ENCODE measurements at places on chromosomes 7 and 10.
A peak's percentile ranks its signal among the peaks of the same experiment; 100 is the strongest.

DNA sequence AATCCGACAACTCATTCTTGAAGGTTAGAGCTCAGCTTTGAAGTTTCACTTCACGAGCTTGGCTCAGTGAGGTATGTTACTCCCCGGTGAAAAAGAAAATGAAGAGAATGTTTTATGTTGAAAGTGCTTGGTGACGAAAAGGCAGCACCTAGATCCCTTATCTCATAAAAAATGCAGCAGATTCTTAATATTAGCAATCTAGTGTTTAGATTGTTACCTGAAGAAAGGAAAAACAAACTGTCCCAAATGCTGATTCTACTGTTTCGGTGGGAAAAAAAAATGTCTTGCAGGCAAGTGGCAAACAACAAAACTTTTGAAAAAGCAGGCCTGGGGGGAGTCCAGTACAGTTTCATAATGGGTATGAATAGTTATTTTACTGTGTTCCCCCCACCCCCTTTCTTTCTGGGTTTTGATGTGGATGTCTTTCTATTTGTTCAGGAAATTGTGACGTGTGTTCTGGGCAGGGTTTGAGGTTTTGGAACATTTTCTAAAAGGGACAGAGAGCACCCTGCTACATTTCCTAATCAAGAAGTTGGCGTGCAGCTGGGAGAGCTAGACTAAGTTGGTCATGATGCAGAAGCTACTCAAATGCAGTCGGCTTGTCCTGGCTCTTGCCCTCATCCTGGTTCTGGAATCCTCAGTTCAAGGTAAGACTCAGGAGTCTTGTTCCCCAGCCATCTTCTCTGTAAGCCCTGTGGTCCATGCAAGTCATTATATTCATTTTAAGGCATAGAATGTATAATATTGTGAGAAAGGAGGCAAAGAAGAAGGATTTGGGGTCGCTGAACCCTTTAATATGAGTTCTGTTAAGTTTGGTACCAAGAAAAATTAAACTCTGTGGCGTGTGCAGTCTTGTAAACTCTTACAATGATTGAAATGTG, at the start of gene SRGN:
TSS of gene SRGN (plus strand) at position 514 of the 881 bp plus-strand sequence. CDS start at position 569, 55 bp downstream.
- peak; percentile 52 for DNase-seq

DNA sequence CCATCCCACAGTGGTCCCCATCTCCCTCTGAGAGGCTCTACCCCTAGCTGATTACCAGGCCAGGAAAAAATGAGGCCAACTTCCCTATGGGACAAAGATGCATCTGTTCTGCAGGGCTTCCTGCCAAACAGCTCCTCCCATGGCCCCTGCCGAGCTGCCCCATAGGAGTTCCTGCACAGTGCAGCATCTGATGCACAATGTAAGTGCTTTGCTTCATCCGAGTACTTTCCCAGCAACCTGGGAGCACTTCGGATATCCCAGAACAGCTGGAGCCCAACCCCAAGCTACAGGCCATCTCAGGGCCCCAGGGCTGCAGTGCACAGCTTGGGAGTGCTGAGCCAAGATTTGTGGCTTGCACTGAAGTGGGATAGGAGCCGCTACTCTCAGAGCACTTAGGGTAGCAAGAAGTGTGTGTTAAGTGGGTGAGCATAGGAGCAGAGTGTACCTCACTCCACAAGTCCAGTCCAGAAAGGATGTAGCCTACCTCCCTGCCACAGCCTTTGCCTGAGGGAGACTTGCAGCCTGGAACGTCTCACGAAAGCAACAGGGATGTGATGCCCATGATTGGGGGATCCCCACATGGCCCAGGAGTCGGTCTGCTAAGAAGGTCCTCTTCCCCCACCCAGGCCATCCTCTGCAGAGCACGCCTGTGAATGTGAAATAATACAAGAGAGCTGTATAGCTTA, 209.6 kb upstream of the VWC2 start:
- no peak for DNase-seq

DNA sequence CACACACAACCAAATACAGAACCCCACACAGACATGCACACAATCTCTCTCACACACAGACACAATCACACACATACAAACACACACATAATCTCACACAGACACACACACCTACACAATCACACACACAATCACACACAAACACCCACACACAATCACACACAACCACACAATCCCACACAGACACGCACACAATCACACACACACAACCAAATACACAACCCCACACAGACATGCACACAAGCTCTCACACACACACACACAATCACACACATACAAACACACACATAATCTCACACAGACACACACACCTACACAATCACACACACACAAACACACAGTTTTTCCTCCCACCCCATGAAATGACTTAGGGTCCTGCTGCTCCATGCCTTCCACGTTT, 160.4 kb upstream of the PFKP start:
- no peak for DNase-seq

DNA sequence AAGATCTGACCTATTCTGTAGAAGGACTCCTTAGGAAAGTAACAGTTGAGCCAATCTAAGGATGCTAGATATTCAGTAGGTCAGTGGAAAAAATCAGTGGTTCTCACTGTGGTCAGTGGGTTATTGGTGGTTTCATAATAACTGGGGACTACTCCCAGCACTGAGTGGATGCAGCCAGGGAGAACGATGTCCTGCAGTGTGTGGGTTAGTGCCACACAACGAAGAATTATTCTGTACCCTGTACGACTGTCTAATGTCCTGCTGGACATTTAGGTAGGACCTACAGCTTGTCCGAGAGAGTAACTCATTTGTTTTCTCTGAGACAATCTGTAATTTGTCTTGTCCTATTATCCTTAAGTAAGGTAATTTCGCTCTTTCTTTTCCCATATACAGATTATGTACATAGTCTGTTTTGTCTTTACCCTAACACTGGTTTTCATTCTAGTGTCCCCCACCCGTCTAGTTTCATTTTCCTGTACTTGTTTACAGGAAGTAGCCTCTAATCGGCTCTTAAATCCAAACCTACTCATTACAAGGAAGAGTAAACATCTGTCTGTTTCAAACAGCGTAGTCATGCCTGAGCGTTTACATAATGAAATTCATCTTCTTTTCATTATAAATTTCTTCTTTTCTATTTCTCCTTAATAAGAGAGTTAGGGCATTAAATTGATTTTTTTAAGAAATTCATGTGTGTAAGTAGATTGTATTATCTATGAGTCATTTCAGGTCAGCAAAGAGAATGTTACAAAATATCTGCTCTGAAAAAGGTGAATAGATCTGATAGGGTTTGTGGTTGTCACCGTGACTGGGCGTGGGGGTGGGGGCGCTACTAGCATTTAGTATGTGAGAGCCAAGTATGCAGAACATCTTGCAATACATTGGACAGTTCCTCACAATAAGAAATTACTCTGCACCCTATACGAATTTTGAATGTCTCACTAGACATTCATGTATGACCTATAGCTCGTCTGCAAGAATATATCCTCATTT, 8.3 kb upstream of the ZC3HAV1L start:
- no peak for DNase-seq

DNA sequence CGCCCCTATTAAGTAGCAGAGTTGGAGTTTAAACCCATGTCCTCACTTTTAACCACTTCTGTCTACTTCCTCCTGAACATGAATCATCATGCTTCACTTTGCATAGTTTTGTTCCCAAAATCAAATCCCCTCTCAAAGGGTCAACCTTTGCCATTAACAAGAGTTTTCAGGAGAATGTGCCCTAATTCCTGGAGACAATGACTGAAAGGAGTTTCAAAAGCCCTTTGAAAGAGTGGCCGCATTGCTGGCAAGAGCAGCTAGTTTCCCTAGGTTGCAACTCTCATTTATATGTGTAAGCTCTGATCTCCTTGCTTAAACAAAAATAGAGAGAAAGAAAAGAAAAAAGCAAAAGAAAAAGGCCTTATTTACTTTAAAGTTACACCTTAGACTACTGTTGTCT, 9.2 kb downstream of the LGI1 start:
- no peak for DNase-seq

Data from AG08395 (cell line).